Esophagus squamous epithelium (tissue), 5 donors: ENCODE measurements at places on chromosomes 6 and 20. TPM values are rescaled to one million over a fixed set of nuclear protein-coding genes. Genes with fewer than 3 reads are reported as not detected.

TNXB gene
- total RNA-seq: 24.5 TPM

EYS gene
- not detected for total RNA-seq

TMEM217 gene
- 2.1 TPM for total RNA-seq

BMP5 gene
- 0.26 TPM for total RNA-seq

CST2 gene
- not detected for total RNA-seq

NOX3 gene
- total RNA-seq: not detected

GNMT gene
- 0.76 TPM for total RNA-seq

DZANK1 gene
- 1.1 TPM for total RNA-seq

TTBK1 gene
- 0.13 TPM for total RNA-seq

HLA-DOA gene
- 0.61 TPM for total RNA-seq

EBF4 gene
- total RNA-seq: 10.4 TPM

FAM209A gene
- total RNA-seq: not detected

MEP1A gene
- total RNA-seq: not detected

BAG2 gene
- 1.8 TPM for total RNA-seq

GRCh38 chr20:6766433-6766832, 1.1 kb upstream of the BMP2 start:
- no peak for DNase-seq

DNA sequence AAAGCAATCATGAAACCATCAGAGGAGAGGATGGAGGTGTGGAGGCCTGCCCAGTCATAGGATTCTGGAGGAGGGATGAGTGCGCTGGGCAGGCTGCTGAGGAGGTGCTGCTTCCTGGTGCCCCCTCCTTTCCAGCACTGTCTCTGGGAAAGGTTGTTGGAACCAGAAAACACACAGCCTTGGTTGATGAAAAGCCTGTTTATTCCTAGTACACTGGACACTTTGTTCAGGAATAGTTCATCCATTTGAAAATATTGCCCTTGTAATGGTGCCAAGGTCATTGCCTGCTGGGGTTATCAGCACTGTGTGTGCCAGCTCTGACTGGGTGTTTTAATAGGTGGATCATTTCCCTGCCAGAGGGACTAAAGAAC, 83.7 kb upstream of the ARMC2 start:
- no peak for DNase-seq

- DNase-seq: no peak
These were observed 71.2 kb upstream of the PTPN1 start for GRCh38 chr20:50438986-50439407.

- no peak for DNase-seq
These were observed 5.2 kb downstream of the MCCD1 start for GRCh38 chr6:31534011-31534410.

DNA sequence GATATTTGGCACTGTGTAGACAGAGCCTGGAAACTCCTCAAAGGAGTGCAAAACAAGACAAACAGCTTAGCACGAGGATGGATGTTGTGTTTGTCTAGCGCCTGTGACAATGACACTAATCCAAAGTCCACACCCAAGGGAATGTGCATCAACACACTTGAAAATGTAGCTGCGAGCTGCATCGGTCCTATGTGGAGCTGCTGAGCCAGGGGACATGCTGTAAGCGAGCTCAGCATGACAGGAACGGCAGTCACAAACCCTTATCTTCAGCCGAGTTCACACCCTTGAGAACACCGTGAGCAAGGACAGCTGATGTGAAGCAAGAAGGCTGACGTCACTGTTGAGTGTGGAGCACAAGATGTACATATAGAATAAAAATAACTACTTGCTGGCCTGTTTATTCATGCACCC, 684.3 kb downstream of the QKI start:
- no peak for DNase-seq

GRCh38 chr6:11921017-11921438, 91.1 kb upstream of the HIVEP1 start:
- no peak for DNase-seq

GRCh38 chr6:52125139-52125538, 37.7 kb upstream of the PKHD1 start:
- no peak for DNase-seq

GRCh38 chr6:131862476-131862875, 54.7 kb downstream of the ENPP1 start:
- DNase-seq: no peak

GRCh38 chr6:47179286-47179685, 130.4 kb downstream of the TNFRSF21 start:
- DNase-seq: no peak

DNA sequence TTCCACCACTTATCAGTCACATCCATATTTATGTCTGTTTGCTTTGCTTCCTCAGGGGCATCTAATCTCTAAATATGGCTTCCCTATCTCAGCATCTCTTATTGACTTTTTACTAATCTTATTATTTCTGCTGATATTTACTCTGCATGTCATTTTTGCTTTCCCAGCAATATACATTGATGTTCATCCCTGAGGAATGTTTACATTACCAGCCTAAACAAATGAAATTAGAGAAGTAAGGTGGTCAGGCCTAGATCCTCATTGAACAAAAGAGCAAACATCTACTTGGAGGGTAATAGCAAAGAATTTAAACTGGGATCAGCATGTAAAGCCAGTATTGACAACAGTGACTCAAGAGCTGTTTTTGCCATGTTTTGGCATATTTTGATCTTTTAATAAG, 546.4 kb downstream of the MMUT start:
- no peak for DNase-seq

GRCh38 chr6:84635081-84635761, 129.2 kb downstream of the TBX18 start:
- no peak for DNase-seq

DNA sequence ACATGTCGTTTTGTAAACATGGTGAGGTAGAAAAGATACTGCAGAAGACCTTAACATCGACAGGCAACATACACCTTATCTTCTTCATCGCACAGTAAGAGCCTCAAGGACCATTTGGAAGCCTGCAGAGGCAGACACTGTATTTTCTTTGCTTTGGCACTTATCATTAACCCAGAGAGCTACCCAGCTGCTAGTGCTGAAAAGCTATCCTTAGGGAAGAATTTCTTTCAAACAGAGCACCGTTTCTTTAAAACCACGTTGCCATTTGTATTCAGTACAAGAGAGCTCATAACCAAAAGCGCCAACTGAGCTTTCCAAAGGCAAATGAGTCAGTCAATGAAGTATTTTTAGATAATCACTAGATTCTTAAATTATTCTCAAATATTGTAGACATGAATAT, 306.6 kb downstream of the EPM2A start:
- DNase-seq: no peak

DNA sequence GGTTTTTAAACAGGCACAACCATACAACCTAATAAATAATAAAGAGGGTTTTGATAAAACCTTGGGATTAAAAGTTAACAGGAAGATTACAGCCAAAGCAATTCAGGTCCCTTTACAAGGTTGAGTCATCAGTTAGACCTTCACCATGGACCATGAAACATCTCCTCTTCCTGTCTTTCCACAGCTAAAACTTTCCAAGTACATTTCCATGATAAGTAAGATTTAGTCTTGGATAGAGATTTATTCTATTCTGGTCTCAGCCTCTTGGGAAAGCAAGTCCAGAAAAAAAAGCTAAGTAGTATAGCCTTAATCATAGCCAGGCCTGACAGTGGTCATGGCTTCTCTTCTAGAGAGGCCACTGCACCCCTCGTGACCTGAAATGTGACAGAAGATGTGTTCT, 2.9 kb upstream of the PRSS35 start:
- no peak for DNase-seq

GRCh38 chr6:124466949-124467348, 495.3 kb upstream of the RNF217 start:
- DNase-seq: no peak

DNA sequence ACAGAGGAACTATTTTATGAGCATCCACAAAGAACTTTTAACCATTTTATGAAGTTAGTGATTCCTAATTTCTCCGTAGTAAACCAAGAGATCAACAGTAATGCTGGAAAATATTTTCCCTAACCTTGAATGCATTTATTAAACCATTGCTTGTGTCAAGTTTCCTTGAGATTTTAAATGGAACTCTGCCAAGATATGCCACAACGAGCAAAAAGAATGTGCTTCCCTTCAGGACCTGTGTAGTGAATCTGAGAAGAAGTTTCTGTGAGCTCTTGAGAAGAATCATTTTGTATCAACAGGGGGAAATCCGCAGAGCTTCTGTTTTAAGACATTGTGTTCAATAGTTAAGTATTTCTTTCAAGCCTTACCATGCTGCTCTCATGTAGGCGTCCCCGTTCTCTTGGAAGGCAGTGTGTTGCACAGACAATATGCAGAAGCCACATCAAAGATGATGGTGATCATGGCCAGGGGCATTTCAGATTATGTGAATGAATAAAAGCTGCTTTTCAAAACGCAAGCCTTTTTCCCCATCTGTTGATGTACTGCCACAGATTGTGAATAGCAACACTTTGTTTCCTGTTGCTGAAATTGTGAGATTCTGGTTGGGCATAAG, 439.8 kb downstream of the BMP2 start:
- DNase-seq: no peak

DNA sequence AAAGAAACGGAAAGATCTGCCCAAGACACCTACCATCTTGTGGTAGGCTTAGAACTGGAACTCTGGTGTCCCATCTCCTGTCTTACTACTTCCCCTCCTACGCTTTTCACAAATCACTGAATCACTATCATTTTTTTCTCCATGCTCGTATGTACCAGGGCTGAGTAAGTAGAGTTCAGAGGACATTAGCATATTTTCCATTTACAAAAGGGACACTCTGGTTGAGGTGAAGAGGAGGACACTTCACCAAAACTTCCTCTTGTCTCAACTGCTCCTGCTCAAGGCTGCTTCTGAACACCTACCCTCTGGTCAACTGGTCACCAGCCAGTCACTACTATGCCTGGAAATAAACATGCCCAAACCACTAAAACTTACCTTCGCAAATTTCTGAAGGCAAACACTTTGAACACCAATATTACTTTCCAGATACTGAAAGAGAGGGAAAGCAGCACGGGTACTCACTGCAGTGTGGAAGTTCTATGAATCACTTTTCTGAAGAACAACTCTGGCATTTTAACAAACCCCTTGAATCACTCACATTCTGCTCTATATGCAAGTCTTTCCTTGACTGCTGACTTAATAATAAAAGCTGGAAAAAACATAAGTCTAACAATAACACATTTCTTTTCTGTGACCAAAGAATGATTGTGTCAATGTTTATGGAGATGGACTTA, 123.3 kb downstream of the INSM1 start:
- DNase-seq: no peak

DNA sequence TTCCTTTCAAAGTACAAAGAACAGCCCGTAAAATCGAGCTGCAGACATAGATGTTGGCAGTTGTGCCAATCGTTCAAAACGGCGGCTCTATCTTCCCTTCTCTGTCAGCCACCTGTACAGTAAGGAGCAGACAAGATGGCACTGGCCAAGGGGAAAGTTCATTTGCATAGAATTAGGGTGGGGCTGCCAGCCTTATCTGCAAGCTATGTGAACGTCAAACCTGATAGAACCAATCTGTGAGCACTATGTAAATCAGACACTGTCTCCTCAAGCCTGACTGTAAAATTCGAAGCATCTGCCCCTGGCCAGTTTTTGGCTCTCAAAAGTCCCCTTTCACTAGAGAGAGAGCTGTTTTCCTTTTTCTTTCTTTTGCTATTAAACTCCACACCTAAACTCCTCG, 374.5 kb downstream of the EPM2A start:
- DNase-seq: no peak

GRCh38 chr6:119742188-119742803, 392.7 kb upstream of the MAN1A1 start:
- DNase-seq: no peak

- DNase-seq: no peak
These were observed 131.4 kb downstream of the BTBD3 start for GRCh38 chr20:12049125-12049524.

DNA sequence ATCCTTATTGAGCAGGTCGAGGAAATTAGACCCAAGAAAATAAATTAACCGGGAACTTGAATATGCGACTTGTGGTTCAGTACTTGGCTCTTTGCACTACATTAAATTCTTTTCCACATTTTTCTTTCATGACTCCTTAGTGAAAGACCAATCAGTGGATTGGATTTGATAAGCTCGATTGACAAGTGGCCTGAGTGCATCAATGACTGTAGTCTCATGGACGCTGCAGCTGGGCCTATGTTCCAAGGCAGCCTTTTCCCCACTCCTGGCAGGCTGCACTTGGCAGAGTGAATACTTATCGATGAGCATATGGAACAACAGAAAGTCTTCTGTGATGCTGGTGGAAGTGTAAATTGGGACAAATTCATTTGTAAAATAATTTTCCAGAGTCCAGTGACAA, 210.8 kb upstream of the EXOC2 start:
- DNase-seq: no peak

- no peak for DNase-seq
These were observed 152.2 kb downstream of the BACH2 start for GRCh38 chr6:90144396-90144795.

DNA sequence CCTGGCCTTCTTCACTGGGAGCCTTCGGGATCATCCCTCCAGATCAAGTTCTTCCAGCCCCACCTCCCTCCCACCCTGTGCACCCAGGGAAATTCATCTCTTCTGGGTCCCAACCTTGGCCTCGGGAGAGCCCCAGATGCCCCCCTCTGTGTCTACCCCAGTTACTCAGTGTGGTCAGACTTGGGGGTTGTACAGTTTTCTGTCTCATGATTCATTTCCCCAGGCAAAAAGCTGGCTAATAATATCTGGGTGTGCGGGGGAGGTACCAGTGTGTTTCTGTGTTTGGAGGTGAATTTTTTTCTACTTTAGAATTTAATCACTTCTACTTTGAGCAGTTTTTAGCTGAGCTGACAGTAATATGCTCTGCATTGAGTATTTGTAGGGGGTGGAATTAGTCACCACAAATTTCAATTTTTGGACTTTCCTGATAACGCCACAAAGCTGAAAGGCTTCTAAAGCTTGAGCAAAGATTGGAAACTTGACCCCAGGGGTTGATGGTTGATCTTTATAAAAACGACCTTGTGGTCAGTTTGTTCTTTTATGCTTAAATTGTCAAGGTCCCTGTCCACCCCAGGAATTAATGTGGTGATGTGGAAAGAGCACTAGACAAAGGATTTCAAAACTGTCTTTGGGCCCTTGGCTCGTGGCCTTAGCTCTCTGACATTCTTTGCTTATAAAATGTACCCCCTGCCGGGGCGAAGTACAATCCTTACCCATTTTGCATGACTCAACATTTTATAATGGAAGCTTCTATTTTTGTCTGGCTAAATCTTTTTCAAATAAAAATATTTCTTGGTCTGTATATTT, 284.7 kb upstream of the TAB2 start:
- DNase-seq: no peak
